ENCODE measurements at places on chromosomes 3 and 15.

- DNase-seq, result no peak
Observed at GRCh38 chr3:54756330-54756731, 171.5 kb downstream of the LRTM1 start.

- no peak for DNase-seq
Observed at GRCh38 chr15:57640930-57641682, 49.4 kb downstream of the MYZAP start.

DNA sequence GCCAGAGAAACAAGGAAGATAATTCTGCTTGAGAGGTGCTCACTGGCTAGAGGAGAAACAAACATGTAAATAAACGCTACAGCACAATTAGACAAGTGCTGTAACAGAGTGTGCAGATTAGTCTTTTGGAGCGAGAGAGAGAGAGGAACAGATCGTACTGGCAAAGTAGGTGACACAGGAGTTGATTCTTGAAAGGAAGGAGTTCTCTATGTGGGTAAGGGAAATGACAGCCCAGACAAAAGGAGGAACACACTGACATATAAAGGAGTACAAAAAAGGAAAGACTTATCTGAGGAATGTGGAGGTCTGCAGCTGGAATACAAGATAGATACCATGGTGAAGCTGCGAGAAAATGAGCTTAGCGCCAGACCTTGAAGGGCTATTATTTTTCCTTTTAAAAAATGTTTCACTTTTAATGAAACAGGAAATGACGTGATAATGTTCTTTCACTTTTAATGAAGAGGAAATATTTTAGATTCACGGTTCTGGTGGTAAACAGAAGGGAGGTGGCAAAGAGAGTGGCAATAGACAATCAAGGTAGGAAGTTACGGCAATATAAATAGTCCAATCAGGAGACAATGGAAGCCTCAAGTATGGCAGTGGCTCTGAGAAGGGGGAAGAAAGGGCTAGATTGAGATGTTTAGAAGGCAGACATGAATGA, 202.9 kb downstream of the VPS13C start:
- DNase-seq, result no peak

DNA sequence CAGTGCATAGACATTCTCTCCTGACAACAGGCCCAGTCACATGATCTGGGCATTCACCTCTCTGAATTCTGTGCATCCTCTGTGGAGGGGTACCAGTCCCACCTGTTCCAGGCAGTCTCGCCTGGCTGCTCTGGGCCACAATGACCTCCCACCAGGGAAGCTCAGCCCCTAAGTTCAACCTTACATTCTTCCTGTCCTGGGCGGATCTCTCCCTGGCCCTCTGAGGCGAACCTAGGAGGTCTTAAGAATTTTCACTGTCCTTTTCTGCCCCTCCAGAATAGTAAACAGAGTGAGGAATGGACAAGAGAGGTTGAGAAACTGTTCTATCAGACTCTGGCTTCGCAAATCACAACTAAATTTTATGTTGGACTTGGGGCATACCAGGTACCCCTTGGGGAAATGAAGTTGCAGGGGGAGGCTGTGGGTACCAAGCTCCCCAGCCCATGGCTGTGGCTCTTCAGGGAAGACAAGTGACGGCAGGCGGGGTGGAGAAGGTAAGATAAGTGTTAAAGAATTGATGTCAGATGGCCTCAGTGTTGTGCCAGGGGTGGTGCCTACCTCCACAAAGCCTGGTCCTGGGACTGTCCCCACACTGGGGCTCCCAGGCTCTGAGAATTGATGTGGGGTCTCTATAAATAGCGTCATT, 5.3 kb downstream of the SCN5A start:
- DNase-seq, result no peak

GRCh38 chr3:42612928-42613327, 12.4 kb downstream of the NKTR start:
- DNase-seq, result no peak

DNA sequence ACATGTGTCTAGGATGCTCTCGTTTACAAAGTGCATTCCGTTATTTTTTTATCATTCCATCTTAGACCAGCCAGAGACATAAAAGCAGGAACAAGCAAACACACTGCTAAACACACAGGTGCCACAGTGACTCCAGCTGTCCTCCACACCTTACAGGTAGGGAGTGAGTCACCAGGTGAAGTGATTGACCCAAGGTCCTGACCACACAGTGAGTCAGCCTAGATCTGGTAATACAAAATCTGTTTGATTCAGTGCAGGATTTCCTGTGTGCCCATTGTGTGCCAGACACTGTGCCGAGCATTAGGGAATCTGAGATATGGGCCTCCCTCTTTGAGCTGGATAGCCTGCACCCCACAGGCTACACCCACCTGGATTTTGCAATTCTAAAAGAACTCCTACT, 16.7 kb upstream of the BFSP2 start:
- no peak for DNase-seq

- DNase-seq, result no peak
Observed at GRCh38 chr3:16252243-16252978, 12.3 kb downstream of the DPH3 start.

GRCh38 chr3:50418850-50419249, 59.5 kb upstream of the TMEM115 start:
- no peak for DNase-seq

DNA sequence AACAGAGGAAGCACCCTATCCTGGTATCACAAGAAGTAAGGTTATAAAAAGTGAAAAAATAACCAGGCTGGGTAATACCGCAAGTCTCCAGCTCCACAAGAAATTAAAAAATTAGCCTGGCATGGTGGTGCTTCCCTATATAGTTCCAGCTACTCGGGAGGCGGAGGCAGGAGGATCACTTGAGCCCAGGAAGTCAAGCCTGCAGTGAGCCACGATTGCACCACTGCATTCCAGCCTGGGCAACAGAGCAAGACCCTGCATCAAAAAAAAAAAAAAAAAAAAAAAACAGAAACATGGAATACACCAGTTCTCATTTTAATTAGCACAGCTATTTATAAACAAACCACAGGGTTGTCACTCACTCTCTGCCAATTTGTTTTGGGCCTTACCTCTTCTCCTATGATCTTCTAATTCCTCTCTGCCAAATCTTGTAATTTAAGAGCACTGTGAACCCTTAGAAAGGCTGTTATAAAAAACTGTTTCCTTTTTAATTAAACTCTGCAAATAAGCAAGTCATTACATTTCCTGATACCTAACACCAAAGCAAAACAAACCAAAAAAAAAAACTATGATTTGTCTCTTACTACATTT, 22.6 kb downstream of the DCUN1D1 start:
- no peak for DNase-seq

- no peak for DNase-seq
Observed at GRCh38 chr3:32313723-32314473, 75.4 kb downstream of the CMTM8 start.

DNA sequence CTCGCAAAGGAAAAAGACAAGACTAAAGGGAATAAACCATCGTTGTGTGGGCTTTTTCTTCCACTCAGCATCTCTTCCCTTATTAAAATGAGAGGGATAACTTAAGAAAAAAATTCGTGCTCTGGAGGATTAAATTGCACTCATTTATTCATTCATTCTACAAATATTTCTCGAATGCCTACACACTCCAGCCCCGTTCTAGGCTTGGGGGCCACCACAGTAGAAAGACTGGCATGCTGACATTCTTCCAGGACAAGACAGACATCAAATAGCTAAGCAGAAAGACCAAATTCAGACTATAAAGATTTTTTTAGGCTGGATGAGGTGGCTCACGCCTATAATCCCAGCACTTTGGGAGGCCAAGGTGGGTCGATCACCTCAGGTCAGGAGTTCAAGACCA, 65.3 kb upstream of the IL12A start:
- DNase-seq, result no peak

DNA sequence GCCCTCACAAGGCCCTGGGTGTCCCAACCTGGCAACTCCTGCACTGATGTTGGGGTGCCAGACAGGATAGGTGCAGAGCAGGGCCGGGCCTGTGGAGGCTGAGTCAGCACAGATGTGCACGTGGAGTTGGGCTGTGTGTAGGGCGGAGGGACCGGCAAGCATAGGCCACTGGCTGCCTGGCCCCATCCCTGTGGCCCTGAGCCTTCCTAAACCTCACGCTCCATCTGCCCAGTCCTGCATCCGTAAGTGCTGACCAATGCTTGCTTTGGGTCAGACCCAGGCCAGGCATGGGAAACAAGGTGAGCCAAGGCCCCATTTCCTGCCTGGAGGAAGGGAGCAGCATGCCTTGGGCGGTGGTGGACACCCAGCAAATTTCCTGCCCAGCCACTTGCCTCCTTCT, 5.8 kb upstream of the IQSEC1 start:
- no peak for DNase-seq

DNA sequence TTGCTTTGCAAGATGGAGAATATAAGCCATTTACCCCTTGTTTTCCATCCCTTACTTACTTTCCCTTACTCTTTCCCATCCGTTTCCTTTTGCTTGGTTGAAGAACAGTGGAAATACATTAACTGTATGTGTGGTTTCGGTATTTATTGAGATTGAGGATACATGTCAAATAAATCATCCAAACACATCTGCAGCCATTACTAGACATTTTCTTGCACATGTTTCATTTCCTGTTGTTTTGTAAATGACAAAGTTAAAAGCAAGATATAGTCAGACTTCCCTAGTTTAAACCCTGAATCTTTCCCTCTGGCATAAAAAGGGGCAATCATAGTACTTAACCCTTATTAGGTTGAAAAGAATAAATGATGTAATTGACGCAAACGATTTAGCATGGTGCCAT, 82.1 kb upstream of the BCHE start:
- no peak for DNase-seq

DNA sequence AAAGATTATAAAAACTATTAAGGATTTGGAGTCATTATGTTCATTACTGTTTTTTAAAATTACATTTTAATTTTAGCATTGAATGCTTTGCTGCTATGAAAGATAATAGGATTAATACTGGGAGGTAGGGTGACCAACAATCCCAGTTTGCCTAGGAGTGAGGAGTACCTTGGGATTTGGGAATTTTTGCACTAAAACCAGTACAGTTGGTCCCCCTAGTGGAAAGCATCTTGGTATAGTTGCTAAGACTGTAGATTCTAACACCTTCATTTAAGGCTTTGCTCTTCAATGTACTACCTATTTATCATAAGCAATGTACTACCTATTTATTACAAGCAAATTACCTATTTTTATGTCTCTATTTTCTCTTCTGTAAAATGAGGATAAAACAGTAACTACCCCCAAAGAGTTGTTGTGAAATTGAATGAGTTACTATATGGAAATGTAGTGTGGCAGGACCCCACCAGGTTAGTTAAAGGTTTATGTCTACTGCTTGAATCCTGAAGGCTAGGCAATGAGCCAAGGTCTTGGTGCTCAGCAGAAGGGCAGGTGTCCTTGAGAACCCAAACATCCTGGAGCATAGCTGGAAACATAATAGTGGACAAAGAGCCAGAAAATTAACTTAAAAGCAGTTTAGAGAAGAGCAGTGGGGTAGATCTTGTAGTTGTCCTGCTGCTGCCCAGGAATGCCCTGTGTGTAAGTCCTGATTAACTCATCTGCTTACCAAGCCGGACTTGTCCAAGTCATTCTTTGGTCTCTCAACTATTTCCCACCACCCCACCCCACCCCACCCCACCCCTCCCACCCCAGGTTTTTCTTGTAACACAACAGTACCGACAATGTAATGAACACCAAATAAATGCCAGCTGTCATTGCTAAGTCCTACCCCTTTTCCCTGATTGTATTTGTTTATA, 49.2 kb upstream of the NMD3 start:
- DNase-seq, result no peak

DNA sequence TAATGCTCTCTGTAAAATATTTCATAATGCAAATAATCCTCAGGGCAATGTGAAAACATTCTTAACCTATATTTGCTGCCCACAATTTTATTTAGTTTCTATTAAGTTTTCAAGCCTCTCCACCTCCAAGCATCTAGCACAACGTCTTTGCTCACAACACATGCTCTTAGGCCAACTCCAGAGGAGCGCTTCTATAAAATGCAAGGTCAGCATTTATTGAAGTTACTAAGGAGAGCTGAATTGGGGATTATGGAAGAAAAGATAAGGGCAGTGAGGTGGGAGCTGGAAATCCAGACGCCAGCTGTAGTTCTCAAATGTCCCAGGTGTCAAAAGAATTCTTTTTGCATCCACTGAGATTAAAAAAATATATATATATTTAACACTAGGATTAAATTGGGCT, 996 bp downstream of the RABL3 start:
- no peak for DNase-seq

DNA sequence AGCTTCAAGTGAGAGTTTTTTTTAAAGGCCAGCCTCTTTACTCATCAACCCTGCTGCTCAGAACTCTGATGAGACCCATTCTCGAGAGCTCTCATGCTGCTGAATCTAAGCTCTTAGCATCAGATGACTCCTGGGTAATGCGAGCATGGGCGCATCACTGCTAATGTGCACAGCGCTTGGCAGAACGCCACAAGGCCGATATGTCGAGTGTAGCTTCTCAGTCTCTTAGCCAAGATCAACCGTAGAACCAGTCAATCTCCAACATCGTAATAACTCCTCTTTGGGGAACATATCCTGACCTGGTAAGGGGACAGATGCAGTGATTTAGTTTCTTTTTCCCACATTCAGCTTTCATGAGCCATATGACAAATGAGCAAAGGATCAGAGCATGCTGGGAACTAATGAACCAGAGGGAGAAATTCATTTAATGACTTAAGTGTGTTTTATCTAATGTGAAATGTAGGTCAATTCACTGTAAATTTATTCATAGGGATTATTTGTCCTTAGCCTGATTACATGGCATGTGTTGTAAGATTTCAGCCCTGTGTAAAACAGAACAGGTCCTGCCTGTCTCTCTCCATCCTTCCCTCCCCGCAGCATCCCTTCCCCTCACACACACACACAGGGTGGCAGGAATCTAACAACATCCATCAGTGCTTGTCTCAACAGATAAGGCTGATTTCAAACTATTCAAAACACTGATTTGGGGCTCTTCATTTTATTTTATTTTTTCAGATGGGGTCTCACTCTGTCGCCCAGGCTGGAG, 195.4 kb upstream of the C2CD4B start:
- no peak for DNase-seq

DNA sequence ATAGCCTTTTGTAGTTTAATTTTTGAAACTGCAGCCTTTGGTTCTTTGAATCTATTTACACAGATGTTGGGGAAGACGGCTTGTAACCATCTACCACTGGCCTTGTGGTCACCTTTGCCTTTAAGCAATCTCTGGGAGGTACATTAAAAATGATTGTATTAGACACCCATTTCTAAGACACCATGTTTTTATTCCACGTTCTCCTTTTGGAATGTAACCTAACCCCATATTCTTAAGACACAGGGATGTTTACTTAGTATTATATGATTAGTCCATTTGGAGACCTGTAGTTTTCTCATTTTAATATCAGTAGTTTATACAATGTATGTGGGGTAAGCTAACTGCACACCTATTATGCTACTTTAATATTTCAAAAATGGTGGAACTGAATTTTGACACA, 175.1 kb upstream of the PLSCR5 start:
- DNase-seq, result no peak

DNA sequence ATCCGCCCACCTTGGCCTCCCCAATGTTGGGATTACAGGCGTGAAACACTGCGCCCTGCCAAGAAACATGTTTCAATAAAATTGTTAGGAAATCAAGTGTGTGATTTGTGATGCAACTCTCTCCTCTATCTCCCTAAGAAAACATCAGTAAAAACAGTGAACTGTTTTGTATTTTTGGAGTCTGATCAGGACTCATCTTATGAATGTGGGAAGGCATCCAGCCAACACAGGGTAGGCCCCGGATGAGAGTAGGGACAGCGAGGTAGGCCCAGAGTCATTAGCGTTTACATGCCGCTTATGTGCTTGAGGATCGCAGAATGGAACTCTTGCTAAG, 884 bp upstream of the GLYCTK start:
- no peak for DNase-seq

GRCh38 chr3:71779674-71780377, 5.1 kb downstream of the PROK2 start:
- DNase-seq, result no peak
